ENCODE measurements at places on chromosomes 3 and 15.
A peak's percentile ranks its signal among the peaks of the same experiment; 100 is the strongest.

GRCh38 chr15:72197460-72198355, at the start of gene GRAMD2A:
TSS of gene GRAMD2A (minus strand) at chr15:72197787.
- peak; percentile 17 for DNase-seq

DNA sequence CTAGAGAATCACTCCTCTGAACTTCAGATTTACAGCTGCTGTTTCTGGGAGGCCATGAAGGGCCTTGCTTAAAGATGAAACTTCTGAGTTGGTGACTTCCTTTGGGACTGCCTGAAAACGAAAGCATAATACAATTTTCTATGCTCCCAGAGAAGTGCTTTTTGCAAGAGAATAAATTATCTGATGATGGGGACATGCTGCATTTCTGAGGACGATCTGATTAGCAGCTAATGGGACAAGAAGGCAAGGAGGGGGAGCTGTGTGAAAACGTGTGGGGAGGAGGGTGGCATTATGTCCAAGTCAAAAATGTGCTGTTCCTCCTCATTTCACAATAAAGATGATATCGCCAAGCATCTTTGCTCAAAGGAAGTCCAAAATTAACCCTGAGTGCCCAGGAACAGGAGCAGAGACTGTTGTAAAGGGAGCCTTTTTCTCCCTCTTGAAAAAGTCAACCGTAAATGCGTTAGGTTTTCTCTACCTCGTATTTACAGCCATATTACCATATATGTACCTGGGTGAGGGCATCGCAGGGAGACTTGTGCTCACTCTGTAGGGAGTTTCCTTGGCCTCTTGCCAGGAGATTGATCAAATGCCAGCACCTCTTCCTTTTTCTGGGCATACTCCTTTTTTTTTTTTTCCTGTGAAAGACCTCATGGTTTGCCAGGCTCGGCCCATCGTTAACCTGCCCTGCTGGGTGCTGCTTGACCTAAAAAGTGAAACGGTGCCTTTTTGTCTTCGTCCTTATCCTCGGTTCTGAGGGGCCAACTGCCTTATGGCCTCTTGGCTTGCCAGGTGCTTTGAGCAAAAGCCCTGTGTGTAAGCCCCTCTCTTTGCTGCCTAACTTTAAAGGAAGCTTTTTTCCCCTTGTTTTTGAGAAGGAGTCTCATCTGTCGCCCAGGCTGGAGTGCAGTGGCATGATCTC, 11.5 kb downstream of the ITPR1 start:
- DNase-seq: no peak

DNA sequence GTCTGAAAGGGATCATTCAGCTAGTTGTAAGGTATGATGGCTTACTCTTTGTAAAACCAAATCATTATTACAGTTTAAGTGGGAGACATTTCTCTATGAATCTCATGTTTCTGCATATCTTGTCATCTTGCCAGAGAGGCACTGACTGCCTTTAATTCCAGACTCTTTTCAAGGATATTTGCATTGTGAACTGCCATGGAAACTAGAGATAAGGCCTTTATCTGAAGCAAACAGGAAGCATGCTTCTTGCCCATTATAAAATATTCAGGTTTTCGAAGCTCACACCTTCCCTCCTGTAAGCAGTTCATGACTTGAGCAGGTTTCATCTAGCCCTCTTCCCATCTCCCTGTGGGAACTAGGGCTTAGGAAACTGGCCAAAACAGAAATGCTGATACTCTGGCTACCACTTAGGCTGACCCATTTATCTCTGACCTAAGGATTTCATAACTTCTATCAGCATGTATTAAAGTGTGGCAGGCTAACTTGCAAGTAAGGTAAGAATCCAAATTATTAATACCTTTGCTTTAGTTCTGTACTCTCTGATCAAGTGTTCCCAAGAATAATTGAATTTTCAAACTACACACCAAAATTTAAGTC, 326.6 kb upstream of the ALCAM start:
- DNase-seq: no peak

DNA sequence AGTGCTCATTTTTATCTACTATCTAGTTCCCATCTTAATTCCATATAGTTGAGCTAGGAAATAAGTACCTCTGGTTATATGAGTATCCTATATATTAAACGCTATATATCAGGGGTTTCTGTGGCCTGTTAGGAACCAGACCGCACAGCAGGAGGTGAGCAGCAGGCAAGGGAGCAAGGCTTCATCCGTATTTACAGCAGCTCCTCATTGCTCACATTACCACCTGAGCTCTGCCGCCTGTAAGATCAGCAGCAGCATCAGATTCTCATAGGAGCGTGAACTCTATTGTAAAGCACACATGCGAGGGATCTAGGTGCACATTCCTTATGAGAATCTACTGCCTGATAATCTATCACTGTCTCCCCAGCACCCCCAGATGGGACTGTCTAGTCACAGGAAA, 23.0 kb downstream of the GSK3B start:
- DNase-seq: no peak

All from stimulated activated CD8-positive, alpha-beta memory T cell treated with anti-CD3 and anti-CD28 coated beads, Interleukin-15, amount 100 ng/mL, for 4 hours (primary cell).